GM12878 (cell line): ENCODE measurements at places on chromosomes 7 and 10. TPM values are rescaled to one million over a fixed set of nuclear protein-coding genes. Genes with fewer than 3 reads are reported as not detected.

DNA sequence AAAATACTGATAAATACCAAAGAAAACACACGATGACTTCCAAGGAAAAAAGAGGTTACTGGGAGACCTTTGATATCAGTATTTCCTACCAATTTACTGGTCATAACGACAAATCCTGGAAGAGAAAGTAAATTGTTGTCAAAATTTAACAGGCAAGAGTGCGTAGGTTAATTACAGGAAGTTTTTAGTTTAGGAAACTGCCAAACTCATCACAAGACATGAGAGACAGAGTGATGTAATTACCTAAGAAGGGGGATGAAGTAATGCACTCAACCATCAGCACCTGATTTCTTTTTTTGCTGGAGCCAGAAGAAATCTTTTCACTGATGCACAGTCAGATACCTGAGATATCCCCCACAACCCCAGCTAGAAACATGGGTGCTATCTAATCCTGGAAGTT lies 16.8 kb downstream of the MACC1 start:
- peaks cover 2% of the 10 kb centered on the region for H3K36me3 ChIP-seq
- H3K4me1 ChIP-seq, result peaks cover 21% of the 10 kb centered on the region
- peak overlapping the region; percentile 64; the same call in 1 of the 2 replicates for H3K27ac ChIP-seq
- no peak overlapping the region for H3K4me3 ChIP-seq

DNA sequence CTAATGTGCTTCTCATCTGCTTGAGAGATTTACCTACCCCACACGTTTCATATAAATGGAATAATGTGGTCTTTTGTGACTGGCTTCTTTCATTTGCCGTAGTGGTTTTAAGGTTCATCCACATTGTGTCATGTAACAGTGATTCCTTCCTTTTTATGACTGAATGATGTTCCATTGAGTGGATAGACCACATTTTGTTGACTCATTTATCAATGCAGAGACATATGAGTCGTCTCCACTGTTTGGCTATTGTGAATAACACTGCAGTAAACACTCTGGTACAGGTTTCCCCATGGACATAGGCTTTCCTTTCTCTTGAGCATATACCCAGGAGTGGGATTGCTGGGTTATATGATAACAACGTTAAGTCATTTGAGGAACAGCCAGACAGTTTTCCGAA lies 2.0 kb upstream of the AOC1 start:
- no peak for DNase-seq
- H3K27me3 ChIP-seq, result peaks cover 6% of the 10 kb centered on the region
- no peak overlapping the region for H3K4me3 ChIP-seq
- no peak overlapping the region for H3K27ac ChIP-seq

DNA sequence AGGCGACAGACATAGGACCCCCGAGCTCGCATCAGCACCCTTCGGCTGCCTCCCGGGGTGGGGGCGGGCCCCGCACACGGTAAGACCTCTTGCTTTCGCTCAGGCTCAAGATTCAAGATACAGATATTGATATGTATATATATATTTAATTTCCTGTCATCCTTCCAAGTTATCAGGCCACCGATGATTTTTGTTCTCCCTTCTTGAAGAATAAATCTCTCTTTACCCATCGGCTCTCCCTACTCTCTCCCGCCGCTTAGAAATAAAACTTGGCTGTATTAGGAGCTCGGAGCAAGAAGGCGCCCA lies 603 bp downstream of the ADRA2A start:
- H3K4me1 ChIP-seq, result no peaks in the 10 kb centered on the region
- H3K27me3 ChIP-seq, result peaks cover 10% of the 10 kb centered on the region
- DNase-seq, result no peak

- no peak for DNase-seq
- H3K4me3 ChIP-seq, result no peak overlapping the region
- H3K27me3 ChIP-seq, result no peaks in the 10 kb centered on the region
- H3K36me3 ChIP-seq, result no peaks in the 10 kb centered on the region
- H3K27ac ChIP-seq, result no peak overlapping the region
Observed at GRCh38 chr10:31669357-31669756, 259.3 kb downstream of the ARHGAP12 start.

- no peak for DNase-seq
- H3K4me1 ChIP-seq, result no peaks in the 10 kb centered on the region
- no peaks in the 10 kb centered on the region for H3K36me3 ChIP-seq
- no peaks in the 10 kb centered on the region for H3K27me3 ChIP-seq
- no peak overlapping the region for H3K4me3 ChIP-seq
Observed at GRCh38 chr10:22978287-22978686, 50.4 kb downstream of the ARMC3 start.

DNA sequence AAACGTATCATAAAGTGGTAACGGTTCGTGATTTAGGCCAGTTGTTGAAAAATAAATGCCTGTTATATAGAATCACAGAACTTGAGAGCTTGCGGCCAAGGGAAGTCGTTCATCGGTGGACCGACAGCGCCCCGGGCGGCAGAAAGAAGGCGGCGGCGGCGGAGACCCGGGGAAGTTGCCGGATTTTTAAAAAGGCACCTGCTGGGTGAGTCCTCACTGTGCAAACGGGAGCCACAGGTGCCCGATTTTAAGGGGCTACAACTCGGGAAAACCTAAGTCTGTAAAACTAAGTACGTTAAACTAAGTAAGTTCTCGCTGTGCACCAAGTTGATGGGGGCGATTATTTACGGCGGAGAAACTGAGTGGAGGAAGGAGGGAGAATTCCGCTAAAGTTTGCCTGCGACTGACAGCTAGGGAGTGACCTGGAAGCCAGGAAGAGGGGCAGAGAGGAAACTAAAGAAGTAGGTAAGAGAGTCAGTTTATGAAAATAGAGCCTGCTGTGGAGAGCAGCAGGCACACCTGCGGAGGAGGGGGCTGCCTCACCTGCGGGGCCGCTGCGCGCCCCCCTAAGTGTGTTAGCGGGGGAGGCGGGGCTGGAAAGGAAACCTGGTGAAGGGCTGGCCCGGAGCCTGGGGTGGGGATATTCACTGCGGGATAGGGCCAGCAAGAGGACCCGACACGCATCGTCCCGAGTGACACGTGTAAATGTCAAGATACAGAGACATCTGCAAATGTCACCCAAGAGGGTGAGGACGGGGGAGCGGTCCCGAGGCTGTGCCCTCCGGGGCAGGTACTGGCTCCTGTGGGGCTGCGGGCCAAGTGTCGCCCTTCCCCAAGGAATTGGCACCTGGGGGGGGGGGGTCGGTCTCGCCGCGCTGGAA lies 996 bp downstream of the ADAM12 start:
- no peak overlapping the region for H3K27ac ChIP-seq
- no peak overlapping the region for H3K4me3 ChIP-seq
- no peak for DNase-seq

DNA sequence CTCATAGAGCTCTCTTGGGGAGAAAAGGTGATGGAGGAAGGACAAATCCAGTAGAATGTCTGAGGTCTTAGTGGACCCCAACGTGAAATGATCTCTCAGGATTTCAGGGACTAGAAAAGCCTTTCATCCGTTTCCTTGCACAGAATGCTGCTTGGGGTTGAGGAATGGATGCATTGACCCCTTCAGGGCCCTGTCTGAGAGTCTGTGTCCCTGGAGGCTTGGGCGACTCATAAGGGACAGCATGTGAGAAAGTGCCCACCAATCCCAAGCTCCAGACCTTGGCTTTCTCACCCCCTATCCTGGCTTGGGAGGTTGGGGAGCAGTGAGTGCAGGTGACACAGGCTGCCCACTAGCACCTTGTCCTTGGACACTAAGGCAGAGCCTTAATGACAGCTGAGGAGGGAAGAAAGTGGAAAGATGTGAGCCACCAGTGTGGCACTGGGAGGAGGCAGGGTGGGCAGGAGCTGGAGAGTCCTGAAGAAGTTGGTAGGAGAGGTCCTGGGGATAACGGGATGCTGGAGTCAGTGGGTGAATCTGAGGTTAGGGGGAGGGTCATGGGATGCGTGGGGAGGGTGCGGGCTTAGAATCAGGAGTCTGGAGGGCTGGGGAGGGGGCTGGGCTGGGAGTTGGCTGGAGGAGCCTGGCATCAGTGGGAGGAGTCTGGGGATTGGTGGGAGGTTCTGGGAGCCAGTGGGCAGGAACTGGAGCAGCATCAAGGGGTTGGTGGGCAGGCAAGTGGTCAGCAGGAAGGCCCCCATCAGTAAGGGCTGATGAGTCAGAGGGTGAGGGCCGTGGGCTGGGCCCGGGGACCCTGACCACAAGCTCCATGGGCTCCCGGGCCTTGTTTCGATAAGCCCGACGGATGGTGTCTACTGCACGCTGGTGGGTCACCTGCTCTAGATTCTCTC lies 8.6 kb downstream of the LZTS2 start:
- no peak overlapping the region for H3K4me3 ChIP-seq
- H3K36me3 ChIP-seq, result no peaks in the 10 kb centered on the region
- no peaks in the 10 kb centered on the region for H3K27me3 ChIP-seq
- H3K4me1 ChIP-seq, result peaks cover 1% of the 10 kb centered on the region; the same call in 1 of the 2 replicates

DNA sequence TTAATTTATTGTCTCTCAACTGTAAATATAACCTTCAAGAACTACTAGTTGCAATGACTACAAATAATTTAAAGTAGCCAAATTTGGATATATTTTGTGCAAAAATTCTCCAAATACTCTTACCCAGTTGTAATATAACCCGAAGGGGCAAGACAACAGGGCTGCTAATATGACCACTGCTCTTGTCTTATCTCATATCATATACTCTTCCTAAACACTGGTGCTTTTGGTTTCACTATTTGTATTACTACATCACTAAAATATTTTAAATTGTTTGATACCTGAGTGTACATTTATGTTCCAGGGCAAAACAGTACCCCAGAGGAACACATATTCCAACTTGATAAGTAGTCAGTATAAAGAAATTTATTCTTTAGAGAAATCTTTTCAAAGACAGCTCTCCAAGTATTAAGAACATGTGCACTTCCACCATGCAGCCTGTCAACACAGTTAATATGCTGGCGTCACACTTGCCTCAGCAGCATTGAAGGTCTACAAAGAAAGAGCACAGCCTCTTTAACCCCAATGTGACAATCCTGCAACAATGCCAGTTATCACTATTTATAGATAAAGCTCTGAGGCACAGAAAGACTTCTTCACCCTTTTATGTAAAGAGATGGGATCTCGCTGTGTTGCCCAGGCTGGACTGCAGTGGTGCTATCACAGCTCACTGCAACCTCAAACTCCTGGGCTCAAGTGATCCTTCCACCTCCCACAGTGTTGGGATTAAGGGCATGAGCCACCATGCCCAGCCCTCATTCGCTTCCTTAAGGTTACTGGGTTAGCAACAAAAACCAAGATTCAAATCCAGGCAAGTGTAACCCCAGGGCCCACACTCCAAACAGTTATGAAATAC lies 37.8 kb downstream of the RHEB start:
- H3K4me1 ChIP-seq, result peaks cover 23% of the 10 kb centered on the region
- H3K36me3 ChIP-seq, result peaks cover 17% of the 10 kb centered on the region
- no peak overlapping the region for H3K4me3 ChIP-seq
- H3K27me3 ChIP-seq, result no peaks in the 10 kb centered on the region
- H3K27ac ChIP-seq, result no peak overlapping the region

- DNase-seq, result no peak
- H3K27me3 ChIP-seq, result no peaks in the 10 kb centered on the region
- H3K4me3 ChIP-seq, result no peak overlapping the region
- H3K4me1 ChIP-seq, result no peaks in the 10 kb centered on the region
- no peak overlapping the region for H3K27ac ChIP-seq
Observed at GRCh38 chr7:55032069-55032699, 13.4 kb downstream of the EGFR start.

LRRC18 gene
- not detected in 2 replicates for total RNA-seq

DNA sequence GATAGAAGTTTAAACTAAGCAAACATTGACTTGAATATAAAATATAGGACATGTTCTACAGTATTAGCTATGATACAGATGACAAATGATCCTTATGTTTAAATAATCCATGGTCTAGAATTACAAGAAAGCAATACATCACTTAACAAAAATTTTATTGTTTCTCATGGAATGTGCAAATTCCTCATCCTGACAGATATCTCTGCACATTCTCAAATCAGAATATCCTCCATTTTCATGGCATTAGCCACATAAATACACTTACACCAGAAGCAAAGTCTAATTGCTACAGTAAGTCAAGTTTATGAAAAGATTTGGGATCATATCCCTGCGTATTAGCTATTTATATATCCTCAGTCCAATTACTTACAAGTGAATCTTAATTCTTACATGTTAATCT lies 57.6 kb downstream of the PCLO start:
- H3K4me1 ChIP-seq, result no peaks in the 10 kb centered on the region
- no peaks in the 10 kb centered on the region for H3K36me3 ChIP-seq
- no peak for DNase-seq
- H3K27me3 ChIP-seq, result no peaks in the 10 kb centered on the region
- no peak overlapping the region for H3K27ac ChIP-seq

C10orf67 gene
- total RNA-seq, result not detected in 2 replicates

GRCh38 chr7:73770002-73770859 lies at the start of gene CLDN3:
Gene CLDN3 (minus strand): TSS chr7:73770270. CDS start chr7:73770049, 221 bp downstream.
- H3K4me1 ChIP-seq, result peaks cover 3% of the 10 kb centered on the region; the same call in 1 of the 2 replicates
- DNase-seq, result no peak
- H3K36me3 ChIP-seq, result no peaks in the 10 kb centered on the region
- H3K27me3 ChIP-seq, result peaks cover 2% of the 10 kb centered on the region; the same call in 1 of the 2 replicates
- H3K27ac ChIP-seq, result no peak within 1 kb of the TSS

GRCh38 chr7:158015403-158016179 lies 572.0 kb downstream of the PTPRN2 start:
- no peaks in the 10 kb centered on the region for H3K4me1 ChIP-seq
- no peak for DNase-seq
- H3K27me3 ChIP-seq, result no peaks in the 10 kb centered on the region
- H3K27ac ChIP-seq, result no peak overlapping the region
- H3K4me3 ChIP-seq, result no peak overlapping the region
- no peaks in the 10 kb centered on the region for H3K36me3 ChIP-seq

KNDC1 gene
- 0.05 TPM in 1 of 2 replicates, not detected in the other for total RNA-seq

NAT16 gene
- not detected in 2 replicates for total RNA-seq

DNA sequence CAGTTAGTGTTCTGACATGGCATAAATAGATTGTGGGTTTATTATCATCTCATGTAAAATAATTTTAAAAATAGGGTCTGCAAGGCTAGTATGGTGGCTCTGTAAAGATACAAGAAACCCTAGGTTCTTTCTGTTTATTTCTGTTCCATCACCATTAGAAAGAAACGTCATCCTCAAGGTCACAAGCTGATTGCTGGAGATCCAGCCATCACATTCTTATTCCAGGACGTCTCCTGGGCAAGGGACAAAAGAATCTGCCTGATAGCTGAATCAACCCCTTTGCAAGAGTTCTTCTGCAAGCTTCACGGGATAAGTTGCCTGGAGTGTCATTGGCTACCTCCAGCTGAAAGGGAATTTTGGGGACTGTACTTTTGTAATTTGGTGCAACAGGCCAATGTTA lies 184.4 kb downstream of the CAMK1D start:
- no peak overlapping the region for H3K27ac ChIP-seq
- H3K27me3 ChIP-seq, result no peaks in the 10 kb centered on the region
- no peaks in the 10 kb centered on the region for H3K4me1 ChIP-seq
- H3K4me3 ChIP-seq, result no peak overlapping the region
- no peak for DNase-seq

SLC26A3 gene
- total RNA-seq, result 0.46 and 0.53 TPM in 2 replicates

FXYD4 gene
- not detected in 2 replicates for total RNA-seq

GRCh38 chr7:87999261-87999660 lies 65.2 kb downstream of the ADAM22 start:
- no peak overlapping the region for H3K27ac ChIP-seq
- no peaks in the 10 kb centered on the region for H3K4me1 ChIP-seq
- H3K36me3 ChIP-seq, result no peaks in the 10 kb centered on the region
